ENCODE measurements at places on chromosomes 5 and 9. TPM values are rescaled to one million over a fixed set of nuclear protein-coding genes. Genes with fewer than 3 reads are reported as not detected.

Gene C9
- not detected for total RNA-seq

Gene SGCD
- 27.7 TPM for total RNA-seq

Gene FOXD4L6
- not detected for total RNA-seq

Gene IL3
- total RNA-seq: not detected

Gene C9orf153
- total RNA-seq: not detected

Gene TXNDC8
- total RNA-seq: not detected

Gene NXNL2
- 0.36 TPM for total RNA-seq

Gene TEX48
- not detected for total RNA-seq

Gene ZFP37
- total RNA-seq: 3.6 TPM

Gene MAP1B
- total RNA-seq: 316 TPM

Gene MYOZ3
- total RNA-seq: 3.3 TPM

Gene TAF1L
- total RNA-seq: not detected

Gene SPATA31E1
- total RNA-seq: not detected

Gene ZNF366
- not detected for total RNA-seq

Gene TMC1
- not detected for total RNA-seq

Gene NDUFS6
- 25.7 TPM for total RNA-seq

Gene TMEM174
- total RNA-seq: not detected

Gene GBA2
- 50.9 TPM for total RNA-seq

Measured in chondrocyte (in vitro differentiated cells).